ENCODE measurements at places on chromosomes 5 and 9.

GRCh38 chr5:168712280-168712924 is 133.2 kb upstream of the PANK3 start:
- no peak for DNase-seq

GRCh38 chr5:32565145-32565544 is 20.2 kb upstream of the SUB1 start:
- DNase-seq = no peak

DNA sequence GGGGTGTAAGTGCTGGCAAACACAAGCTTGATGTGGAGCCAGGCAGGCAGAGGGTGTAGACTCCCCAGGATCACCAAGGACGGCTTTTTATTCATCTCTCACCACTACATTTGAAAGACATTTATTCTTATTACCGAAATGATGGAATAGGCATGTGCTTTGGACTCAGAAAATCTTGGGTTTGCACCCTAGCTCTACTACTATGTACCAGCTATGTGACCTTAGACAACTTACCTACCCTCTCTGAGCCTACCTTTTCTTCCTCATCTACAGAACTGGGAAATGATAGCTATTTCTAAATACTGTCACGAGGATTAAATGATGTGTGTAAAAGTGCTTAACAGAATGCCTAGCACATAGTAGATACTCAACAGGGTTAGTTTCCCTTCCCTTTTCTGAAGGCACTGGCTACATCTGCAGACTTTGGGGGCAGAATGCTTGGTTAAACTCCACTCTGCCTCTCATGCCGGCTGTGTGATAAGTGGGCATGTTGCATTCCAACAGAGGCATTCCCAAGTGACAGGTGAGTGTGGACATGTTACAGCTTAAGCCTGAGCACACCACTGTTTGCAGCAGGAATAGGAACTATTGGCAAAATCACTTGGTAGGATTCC is 94.8 kb downstream of the SLC1A3 start:
- no peak for DNase-seq

DNA sequence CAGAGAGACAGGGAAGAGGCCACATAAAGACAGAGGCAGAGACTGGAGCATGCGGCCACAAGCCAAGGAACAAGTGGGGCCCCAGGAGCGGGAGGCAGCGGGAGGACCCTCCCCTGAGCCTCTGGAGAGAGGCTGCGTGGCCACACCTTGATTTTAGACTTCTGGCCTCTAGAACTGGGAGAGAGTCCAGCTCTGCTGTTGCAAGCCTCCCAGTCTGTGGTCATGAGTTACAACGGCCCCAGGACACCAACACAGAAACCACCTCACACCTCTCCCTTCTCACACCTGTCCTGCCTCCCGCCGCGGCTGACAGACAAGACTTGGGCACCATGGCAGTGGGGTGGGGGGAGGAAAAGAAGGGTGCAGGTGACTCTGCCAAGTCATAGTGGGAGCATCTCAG is 2.2 kb downstream of the INPP5E start:
- no peak for DNase-seq

DNA sequence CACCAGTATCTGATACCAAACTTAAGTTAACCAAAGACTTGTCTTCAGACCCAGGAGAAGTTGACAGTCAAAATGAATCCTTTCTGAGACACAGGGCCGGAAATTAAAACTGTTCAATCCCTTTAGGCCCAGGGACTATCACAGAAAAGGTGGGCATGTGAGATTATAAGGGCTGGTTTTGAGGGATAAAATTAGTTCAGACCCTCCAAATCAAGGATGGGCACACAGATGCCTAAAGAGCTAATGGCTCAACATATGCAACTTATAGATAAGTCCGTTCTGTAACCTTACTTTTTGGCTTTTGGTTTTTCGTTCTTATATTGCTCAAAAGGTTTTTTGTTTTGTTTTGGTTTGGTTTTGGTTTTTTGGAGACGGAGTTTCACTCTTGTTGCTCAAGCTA is 129.6 kb upstream of the ABCA1 start:
- DNase-seq = no peak
